ENCODE measurements at places on chromosomes 12 and 14. TPM values are rescaled to one million over a fixed set of nuclear protein-coding genes. Genes with fewer than 3 reads are reported as not detected.

Gene HOXC11
- not detected for polyA plus RNA-seq

Gene DDN
- 1.5 TPM for polyA plus RNA-seq

GRCh38 chr12:41962171-41962572, 182.5 kb downstream of the GXYLT1 start:
- H3K27me3 ChIP-seq: no peaks in the 10 kb centered on the region
- no peak overlapping the region for H3K27ac ChIP-seq
- H3K4me3 ChIP-seq: no peak overlapping the region
- DNase-seq: no peak

DNA sequence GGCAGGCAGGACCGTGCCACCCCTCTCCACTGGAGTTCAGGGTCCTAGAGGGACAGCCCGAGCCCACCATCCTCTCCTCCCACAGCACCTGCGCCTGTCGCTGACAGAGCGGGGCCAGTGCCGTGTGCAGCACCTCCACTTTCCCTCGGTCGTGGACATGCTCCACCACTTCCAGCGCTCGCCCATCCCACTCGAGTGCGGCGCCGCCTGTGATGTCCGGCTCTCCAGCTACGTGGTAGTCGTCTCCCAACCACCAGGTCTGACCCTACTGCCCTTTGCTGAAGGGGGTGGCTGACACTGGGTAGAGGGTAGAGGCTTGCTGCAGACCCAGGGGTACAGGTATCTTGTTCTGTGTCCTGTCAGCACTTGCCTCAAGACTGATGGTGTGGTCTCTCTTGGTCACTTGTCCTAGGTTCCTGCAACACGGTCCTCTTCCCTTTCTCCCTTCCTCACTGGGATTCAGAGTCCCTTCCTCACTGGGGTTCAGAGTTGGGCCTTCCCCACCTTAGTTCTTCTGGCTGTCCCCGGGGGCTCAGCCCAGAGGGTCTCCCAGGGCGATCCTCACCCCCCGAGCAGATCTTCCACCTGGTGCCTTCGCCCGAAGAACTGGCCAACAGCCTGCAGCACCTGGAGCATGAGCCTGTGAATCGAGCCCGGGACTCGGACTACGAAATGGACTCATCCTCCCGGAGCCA, 42.0 kb downstream of the SH2B3 start:
- H3K27me3 ChIP-seq: no peaks in the 10 kb centered on the region
- H3K36me3 ChIP-seq: peaks cover 64% of the 10 kb centered on the region
- no peak overlapping the region for H3K4me3 ChIP-seq
- no peak for DNase-seq
- peaks cover 51% of the 10 kb centered on the region for H3K4me1 ChIP-seq

- H3K4me3 ChIP-seq: no peak overlapping the region
- DNase-seq: no peak
- no peaks in the 10 kb centered on the region for H3K4me1 ChIP-seq
- no peaks in the 10 kb centered on the region for H3K36me3 ChIP-seq
Measured at GRCh38 chr14:68166731-68167382, 347.3 kb downstream of the RAD51B start.

DNA sequence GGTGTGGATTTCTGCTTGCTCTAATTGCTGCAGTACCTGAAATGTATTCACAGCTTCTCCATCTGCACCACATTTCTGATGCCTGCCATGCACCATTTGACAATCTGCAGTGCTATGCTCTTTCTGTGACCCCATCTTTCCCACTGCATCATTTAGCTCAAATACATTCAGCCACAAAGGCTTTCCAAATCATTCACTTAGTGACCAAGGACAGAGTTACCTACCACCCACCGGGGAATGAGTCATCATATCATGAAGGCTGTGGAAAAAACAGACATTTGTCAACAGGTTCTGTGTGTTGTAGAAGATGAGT, 465.5 kb upstream of the ATP2B1 start:
- no peak overlapping the region for H3K27ac ChIP-seq
- no peaks in the 10 kb centered on the region for H3K4me1 ChIP-seq
- no peak for DNase-seq

- DNase-seq: no peak
- H3K36me3 ChIP-seq: no peaks in the 10 kb centered on the region
- H3K27me3 ChIP-seq: no peaks in the 10 kb centered on the region
- H3K4me1 ChIP-seq: no peaks in the 10 kb centered on the region
- H3K4me3 ChIP-seq: no peak overlapping the region
Measured at GRCh38 chr12:81461163-81461562, 298.0 kb downstream of the PPFIA2 start.

- peaks cover 23% of the 10 kb centered on the region for H3K4me1 ChIP-seq
- no peak overlapping the region for H3K4me3 ChIP-seq
- H3K27me3 ChIP-seq: peaks cover 5% of the 10 kb centered on the region
Measured at GRCh38 chr14:96626121-96626768, 124.1 kb downstream of the PAPOLA start.

GRCh38 chr14:74960736-74961135, 5.3 kb upstream of the PGF start:
- H3K4me1 ChIP-seq: peaks cover 29% of the 10 kb centered on the region
- no peak overlapping the region for H3K4me3 ChIP-seq
- DNase-seq: no peak
- no peaks in the 10 kb centered on the region for H3K36me3 ChIP-seq
- H3K27ac ChIP-seq: no peak overlapping the region

DNA sequence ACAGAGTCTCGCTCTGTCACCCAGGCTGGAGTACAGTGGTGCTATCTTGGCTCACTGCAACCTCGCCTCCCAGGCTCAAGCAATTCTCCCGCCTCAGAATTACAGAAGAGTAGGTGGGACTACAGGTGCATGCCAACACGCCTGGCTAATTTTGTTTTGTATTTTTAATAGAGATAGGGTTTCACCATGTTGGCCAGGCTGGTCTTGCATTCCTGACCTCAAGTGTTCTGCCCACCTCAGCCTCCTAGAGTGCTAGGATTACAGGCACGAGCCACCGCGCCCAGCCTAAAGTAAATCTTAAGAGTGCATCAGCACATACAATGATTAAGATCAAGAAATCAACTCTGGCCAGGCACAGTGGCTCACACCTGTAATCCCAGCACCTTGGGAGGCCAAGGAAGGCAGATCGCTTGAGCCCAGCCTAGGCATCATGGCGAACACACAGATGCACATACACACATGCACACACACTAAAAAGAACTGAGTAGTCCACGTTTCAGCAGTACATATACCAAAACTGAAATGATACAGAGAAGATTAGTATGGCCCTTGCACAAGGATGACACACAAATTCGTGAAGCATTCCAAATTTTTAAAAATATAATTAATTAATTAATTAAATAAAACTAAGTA, 65.0 kb downstream of the HECTD1 start:
- H3K4me3 ChIP-seq: no peak overlapping the region
- peaks cover 21% of the 10 kb centered on the region for H3K36me3 ChIP-seq
- H3K27ac ChIP-seq: no peak overlapping the region
- H3K27me3 ChIP-seq: no peaks in the 10 kb centered on the region

DNA sequence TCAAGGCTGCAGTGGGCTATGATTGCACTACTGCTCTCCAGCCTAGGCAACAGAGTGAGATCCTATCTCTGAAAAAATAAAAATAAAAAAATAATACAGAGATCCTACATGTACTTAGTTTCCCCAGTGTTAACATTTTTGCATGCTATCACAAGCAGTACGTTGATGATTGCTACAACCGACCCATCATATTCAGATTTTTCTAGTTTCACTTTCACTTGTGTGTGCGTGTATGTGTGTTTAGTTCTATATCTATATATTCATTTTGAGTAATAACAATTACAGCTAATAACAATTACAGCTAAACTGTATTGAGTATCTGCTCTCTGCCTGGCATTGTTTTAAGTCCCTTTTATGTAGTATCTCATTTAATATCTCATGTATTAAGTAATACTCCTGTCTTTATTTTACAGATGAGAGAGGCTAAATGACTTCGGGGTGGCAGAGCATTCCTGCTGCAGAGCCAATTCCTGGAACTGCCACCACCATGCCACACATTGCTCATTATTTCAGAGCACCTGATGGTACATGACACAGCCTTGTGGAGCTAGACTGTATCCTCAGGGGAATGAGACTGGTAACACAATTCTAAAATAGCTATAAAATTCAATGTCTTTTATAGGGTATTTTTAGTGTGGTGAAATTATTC, 153.1 kb downstream of the BCAT1 start:
- no peaks in the 10 kb centered on the region for H3K4me1 ChIP-seq
- no peaks in the 10 kb centered on the region for H3K36me3 ChIP-seq
- H3K4me3 ChIP-seq: no peak overlapping the region

GRCh38 chr14:58638231-58639197, 752 bp downstream of the DACT1 start:
- peaks cover 7% of the 10 kb centered on the region for H3K4me1 ChIP-seq
- peak; percentile 79 for DNase-seq
- H3K4me3 ChIP-seq: peak overlapping the region; percentile 86
